Nephron progenitor cell (in vitro differentiated cells): ENCODE measurements at places on chromosomes 3 and 15.

GRCh38 chr15:47439146-47440111, 277.9 kb upstream of the SEMA6D start:
- DNase-seq: no peak

GRCh38 chr3:71026634-71027578, 556.6 kb downstream of the FOXP1 start:
- DNase-seq: no peak

DNA sequence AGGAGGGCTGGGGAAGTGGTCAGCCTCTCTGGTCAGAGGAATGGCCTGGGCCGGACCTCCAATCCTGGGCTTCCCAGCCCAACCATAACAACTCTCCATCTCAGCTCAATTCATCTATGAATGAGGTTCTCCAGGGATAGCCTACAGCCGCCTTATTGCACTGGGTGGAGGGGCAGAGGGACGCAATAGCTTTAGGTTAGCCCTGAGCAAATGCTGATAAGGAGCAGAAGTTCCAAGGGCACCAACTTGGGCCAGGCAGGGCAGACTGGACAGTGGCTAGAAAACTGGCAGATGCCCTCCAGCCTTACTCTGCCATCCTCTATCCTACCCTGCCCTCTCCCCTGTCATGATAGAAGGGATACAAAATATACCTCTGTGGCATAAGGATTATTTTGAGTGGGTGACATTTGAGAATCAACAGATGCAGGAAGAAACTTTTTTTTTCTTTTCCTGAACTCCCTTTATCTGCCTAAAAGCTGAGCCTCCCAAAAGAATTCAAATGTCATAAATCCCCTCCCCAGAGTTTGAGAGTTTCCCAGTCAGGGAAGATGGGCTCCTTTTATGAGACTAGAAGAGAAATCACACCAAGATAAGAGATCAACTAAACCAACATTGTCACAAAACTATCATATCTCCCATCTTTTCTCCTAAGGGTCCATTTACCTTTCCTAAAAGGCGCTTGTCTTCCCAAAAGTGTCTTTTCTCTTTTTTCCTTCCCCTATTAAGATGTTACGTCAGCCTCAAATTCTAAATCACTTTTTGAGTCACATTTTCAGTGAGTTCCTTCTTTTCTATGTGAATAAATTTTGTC, 40.4 kb upstream of the C15orf39 start:
- DNase-seq: no peak

GRCh38 chr3:47705391-47705790, 76.3 kb downstream of the SMARCC1 start:
- DNase-seq: no peak

DNA sequence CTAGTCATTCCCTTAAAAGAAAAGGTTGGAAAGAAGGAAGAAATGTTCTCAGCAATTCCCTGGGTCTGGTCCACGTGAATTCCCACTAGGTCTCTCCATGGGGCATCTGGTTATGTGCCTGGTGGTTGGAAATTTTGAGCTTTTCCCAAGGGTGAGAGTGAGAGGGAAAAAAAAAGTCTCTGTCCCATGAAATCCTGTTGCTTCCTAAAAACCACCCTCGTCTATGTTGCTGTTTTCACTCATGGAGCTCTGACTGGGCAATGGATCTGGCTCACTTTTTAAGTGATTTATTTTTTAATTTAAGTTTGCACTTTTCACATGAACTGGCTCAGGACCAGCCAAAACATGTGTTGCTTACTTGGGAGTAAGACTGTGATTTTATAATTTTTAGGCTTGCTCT, 190.1 kb downstream of the CHST2 start:
- no peak for DNase-seq

DNA sequence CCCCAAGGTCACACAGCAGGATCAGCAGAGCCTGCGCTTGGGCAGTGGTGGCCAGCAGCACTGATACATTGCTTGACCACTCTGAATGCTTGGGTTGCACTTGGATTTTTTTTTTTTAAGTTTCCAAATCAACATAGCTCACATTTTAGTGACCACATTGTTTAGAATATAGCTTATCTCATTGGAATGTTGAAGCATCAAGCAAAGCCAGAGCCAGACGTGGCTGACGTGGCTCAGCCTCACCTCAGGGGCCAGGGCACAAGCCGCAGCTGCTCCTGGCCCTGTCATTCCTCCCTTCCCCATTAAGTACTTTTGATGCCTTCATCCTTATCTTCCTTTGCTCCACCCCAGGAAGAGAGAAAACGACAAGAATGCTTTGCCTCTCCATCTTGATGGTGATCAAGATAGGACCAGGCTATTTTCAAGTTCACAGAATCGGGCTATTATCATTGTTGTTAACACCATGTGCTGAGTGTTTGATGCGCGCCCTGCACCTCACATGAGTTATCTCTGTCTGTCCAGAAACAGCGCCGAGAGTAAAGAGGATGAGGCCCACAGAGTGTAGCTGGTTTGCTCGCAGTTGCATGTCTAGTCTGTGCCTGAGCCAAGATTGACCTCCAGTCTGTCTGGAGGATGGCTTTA, 75.8 kb downstream of the AAGAB start:
- DNase-seq: no peak

- peak; percentile 43 for DNase-seq
Measured at GRCh38 chr15:39434751-39435238, 146.1 kb upstream of the THBS1 start.

DNA sequence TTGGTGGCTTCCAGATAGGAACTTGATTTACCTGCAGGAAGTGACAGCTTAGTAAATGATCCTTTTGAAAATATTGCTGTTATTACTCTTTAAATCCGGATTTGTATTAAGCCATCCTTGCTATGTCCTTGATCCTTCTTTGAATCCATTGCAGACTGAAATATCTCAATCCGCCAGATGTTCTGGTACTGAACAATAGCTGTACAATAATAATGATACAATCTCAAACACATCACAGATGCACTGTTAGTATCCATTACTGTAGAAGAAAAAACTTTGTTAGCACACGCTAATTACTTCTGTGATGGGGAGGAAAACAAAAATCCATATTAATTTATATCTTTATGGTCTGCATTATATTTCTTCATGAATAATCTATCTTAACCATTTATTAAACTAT, 202.3 kb downstream of the CNTN4 start:
- DNase-seq: no peak

DNA sequence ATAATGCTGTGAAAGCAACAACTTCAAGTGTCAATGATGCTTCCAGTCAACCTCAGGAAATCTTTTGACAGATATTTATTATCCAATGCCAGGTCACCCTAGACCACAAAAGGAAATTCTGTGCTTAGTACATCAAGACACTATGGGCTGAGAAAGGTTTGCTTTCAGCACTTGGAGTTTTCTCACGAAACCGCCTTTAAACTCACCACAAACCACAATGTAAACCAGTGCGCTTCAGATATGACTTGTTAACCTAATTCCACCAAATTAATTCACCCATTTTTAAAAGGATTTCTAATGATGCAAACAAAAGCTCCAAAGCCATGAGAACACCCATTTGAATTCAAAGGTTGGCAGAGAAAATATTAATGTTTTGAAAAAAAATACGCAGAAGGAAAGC, 292.9 kb upstream of the NR2F2 start:
- DNase-seq: no peak

- DNase-seq: no peak
Measured at GRCh38 chr3:62995119-62995518, 119.9 kb upstream of the CADPS start.

- no peak for DNase-seq
Measured at GRCh38 chr15:62528505-62528904, 363.4 kb upstream of the C2CD4B start.

GRCh38 chr3:110710603-110711002, 361.0 kb upstream of the NECTIN3 start:
- no peak for DNase-seq

DNA sequence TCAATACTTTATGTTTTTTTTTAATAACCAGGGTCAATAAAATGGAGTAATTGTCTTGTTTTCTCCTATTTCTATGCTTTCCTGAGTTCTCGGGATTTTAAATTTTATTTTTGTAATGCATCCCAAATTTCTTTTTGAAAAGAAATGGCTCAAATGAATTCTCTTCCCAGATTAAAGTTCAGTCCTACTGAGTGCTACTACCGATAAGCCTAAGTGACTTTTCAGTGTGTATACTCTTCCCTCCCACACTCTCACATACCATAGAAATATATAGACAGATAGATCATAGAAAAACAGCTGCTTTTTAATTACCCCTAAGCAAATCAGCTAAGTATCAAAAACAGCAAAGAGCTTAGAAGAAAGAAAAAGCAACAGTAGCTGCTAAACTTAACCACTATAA, 1.5 kb downstream of the SERPINI1 start:
- no peak for DNase-seq

- no peak for DNase-seq
Measured at GRCh38 chr15:101525087-101525669, 35.7 kb upstream of the PCSK6 start.

- DNase-seq: no peak
Measured at GRCh38 chr3:177714945-177715344, 517.7 kb upstream of the TBL1XR1 start.

DNA sequence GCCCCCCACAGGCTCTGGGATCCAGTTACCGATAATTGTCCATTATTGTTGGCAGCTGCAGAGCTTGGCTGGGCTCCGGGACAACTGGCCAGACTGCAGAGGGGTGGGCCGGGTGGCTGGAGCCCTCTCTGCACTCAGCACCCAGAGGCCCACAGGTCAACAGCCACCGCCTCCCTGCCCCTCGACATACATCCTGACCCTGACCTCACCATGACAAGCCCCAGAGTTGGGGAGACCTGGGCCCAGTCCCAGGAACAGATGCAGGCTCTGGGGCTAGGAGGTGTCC, 22.4 kb downstream of the PTH1R start:
- no peak for DNase-seq

- no peak for DNase-seq
Measured at GRCh38 chr3:123678108-123678511, 93.3 kb upstream of the HACD2 start.

DNA sequence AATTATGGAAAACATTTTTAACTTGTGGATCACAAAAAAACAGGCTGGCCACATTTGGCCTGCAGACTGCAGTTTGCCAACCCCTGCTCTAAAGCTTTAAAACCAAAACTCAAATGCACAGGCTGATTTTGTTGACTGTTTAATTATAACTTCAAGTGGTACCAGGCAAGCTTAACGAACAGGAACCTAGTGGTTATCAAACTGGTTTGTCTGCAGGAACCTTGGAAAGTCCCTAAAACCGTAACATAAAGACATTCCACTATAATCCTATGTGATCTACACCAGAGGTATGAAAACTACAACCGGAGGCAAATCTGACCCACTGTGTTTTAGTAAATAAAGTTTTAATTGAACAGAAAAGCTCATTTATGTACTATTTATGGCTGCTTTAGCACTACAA, 52.4 kb downstream of the TBL1XR1 start:
- DNase-seq: no peak

- no peak for DNase-seq
Measured at GRCh38 chr3:17733215-17733614, 9.2 kb downstream of the TBC1D5 start.

DNA sequence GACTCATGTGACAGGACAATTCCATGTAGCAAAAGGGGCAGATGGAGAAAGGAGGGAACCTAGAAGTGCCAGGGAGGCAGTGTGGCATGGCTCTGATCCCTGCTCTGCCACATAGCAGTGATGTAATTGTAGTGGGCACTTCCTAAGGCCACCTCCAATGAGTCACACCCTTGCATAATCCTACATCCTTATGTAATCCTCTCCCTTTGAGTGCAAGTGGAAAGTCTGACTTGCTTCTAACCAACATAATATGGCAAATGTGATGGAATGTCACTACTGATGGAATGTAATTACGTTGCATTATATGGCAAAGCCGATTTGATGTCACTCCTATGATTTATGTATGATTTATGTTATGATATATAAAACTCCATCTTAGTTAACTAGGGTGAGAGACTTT, 72.9 kb upstream of the ATP2C1 start:
- DNase-seq: no peak

GRCh38 chr3:184832044-184832443, 20.1 kb downstream of the VPS8 start:
- DNase-seq: no peak

DNA sequence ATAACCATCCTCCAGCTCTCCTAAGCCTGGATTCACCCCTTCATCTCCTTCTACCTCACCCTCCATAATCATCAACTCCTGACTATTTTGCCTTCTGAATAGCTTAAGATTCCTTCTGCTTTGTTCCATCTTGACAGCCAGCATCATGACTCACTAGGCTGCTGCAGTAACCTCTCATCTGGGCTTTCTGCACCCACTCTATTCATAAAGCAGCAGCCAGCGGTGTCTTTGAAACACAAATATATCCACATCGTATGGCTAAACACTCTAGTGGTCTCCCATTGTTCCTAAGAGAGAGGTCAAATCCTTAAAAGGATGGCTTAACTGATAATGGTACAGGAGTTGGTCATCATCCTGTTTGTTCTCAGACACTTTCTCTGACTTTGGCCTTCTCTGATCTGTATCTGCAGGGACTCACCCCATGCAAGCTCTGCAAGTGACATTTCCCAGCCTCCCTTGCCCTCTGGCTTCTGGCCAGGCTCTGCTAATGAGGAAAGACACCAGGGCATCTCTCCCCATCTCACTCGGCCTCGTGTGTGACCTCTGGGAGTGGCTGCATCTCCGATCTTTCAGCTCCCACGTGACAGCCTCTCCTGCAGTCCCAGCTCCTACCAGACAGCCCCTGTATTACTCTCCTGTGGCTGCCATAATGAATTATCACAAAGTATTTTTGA, 6.2 kb downstream of the GRK7 start:
- DNase-seq: no peak

DNA sequence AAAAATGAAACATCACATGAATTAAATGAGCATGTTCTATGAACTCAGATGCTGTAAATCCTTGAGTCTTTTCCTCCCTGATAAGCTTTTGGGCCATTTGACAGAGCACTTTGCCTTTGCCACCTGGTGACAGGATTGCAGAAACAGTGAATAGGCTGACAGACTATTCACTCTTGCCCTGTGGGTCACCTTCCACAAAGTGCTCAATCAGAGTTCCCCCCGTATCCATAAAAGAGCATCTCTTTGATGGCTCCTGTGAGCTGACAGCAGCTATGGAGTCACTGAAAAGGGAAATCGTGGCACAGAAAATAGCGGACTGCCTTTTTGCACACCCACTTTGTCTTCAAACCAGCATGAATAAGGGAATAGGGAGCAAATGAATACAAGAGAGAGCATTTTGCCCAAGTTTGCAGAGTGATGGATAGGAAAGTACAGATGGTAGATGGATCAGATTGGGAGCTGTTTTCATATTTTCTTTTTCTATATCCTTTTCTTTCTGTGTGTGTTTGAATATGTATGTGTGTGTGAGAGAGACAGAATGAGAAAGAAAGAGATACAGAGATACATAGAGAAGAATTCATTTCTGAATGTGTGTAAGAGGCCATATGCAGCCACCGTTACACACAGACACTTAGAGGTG, 37.8 kb upstream of the GOLM2 start:
- DNase-seq: no peak
